ENCODE measurements at places on chromosomes 7 and 10.

GRCh38 chr7:29946428-29947186 is 43.0 kb downstream of the SCRN1 start:
- no peak for DNase-seq

DNA sequence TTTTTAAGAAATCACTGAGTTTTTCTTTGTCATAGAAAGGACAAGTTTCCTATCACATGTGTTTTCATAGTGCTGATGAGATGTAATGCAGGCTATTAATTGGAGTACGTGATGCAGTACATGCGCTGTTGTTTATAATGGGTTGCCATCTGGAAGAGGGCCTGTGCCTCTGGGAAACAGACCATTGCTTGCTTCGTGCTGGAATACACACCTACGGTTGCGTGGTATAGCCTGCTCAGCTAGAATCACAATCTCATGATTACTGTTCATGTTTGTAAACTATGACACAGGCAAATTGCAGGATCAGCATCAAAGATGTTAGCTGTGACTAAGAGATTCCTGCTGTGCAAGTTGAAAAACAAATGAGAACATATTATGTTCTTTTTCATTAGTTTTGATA is 107.2 kb upstream of the STEAP1B start:
- DNase-seq: no peak

DNA sequence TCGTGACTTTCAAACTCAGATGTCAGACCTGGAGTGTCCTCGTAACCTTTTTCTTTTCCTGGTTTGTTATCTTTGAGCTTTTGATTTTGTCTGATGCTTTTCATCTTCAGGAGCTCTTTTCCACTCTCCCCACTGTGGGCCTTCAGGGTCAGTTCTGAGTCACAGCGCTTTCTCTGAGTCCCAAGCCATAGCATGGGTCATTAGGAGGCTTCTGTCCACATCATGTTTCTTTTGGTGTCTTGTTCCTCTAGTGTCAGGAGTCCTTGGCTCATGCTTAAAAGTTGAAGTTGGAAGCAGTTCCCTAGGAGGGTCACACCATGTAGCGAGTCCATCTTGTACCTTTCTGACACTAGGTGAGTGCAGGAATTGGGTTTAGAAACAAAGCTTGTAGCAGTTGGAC is 40.3 kb downstream of the DAGLB start:
- no peak for DNase-seq

DNA sequence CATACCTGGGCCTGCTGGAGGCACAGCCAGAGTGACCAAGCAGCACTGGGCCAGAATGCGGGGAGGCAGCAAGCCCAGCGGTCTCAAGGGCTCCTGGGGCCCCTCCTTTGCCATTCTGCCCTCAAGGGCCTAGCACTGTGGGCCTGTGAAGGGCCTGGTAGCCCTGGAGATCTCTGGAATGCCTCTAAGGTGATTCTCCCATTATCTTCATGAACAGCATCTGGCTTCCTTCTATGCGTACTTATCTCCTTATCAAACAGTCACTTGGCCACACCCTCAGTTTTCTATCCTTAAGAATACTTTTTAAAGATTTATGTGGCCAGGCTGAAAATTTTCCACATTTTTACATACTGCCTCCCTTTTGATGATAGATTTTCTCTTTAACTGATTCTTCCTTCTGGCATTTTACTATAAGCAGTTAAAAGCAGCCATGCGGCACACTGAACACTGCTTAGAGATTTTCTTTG is 67.5 kb upstream of the CCNY start:
- no peak for DNase-seq

GRCh38 chr7:102873470-102874165 is 39.2 kb upstream of the LRRC17 start:
- DNase-seq: no peak

GRCh38 chr10:78179886-78180705 is 146.4 kb downstream of the RPS24 start:
- no peak for DNase-seq

GRCh38 chr10:32004161-32004591 is 52.0 kb downstream of the KIF5B start:
- DNase-seq: no peak

- DNase-seq: no peak
These were observed 28.2 kb downstream of the GNA12 start for GRCh38 chr7:2815875-2816245.

- DNase-seq: no peak
These were observed 1.2 kb downstream of the PROSER2 start for GRCh38 chr10:11824376-11824775.

- DNase-seq: no peak
These were observed 106.9 kb upstream of the FAM3C start for GRCh38 chr7:121503039-121503438.

DNA sequence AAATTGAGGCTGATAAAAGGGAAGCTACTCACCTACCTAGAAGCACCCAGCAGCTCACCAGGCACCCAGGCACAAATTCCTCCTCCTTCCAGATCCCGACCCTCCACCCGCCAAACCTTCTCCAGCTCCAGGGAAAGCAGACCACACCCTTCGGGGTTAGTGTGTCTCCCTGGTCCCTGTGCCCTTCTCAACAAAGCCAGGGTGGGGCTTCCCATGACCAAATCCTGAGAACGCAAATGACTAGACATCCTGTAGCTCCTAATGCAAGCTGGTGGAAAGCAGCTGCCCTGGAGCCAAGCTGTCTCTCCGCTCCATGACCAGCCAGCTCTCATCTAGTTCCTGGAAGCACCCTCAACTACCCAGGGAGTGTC is 4.4 kb downstream of the TBX20 start:
- no peak for DNase-seq
